ENCODE measurements at places on chromosomes 2 and 18.

DNA sequence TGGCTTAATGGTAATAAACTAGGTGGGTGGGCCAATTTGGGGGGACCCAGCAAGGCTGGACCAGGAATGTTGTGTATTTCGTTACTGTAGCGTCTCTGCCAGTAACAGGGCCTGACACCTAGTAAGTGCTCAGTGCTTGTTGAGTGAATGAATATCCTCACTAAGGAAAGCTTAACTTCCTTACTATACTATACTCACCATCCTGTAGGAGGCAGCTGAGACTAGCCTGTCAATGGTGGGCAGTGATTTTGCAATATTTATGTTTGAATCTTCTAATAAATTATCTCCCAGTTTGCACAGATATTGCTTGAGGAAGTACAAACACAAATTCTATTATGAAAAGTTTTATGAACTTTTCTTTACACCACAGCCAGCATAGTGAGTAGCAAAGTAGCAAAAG lies 370.7 kb upstream of the SYT4 start:
- DNase-seq: no peak

DNA sequence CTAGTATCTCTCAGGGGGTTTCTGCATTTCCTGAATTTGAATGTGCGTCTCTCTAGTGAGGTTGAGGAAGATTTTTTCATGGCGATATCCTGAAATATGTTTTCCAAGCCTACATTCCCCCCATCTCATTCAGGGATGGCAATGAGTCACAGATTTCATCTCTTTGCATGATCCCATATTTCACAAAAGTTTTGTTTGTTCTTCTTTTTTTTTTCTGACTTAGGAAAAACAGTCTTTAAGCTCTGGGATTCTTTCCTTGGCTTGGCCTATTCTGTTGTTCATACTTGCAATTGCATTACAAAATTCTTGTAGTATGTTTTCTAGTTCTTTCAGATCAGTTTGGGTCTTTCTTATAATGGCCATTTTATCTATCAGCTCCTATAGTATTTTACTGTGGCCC lies 136.5 kb downstream of the DSEL start:
- DNase-seq: no peak

GRCh38 chr18:68797871-68798270 lies at the start of gene CCDC102B:
TSS of gene CCDC102B (plus strand) at chr18:68798080. CDS start at chr18:68836764, 38,684 bp downstream.
- DNase-seq: no peak

GRCh38 chr2:42378415-42378814 lies 17.4 kb upstream of the COX7A2L start:
- DNase-seq: no peak

DNA sequence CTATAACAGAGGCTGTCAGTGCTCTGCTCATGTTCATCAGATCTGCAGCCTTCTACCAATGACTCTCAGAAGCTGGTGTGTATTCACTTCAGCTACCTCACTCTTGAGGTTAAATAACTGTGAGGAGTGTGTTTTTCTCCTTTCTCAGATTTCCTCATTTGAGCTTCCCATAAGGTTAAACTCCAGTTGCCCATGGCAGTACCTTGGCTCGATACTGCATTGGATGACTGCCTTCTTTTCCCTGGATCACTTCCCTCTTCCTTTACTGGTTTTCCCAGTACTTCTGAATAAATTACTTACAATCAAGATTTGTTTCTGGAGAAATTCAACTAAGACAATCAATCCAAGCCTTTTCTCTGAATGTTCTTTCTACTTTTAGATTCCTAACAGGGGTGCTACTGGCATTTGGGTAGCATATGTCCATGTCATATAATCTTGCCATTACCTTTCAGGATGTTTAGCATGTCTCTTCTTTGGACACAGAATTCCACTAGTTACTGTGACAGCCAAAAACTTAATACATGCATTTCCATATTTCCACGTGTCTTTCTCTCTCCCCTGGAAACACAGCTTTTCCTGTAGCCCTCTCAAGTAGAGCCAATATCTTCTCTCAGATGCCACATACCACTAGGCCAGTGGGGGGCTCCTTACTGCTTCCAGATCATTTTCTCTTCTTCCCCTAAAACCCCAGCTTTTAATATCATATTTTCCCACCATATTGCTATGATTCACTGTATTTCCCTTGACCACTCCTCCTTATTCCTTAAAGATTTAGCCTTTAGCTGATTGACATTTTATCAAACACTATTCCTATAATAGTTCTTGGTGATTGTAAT lies 15.0 kb upstream of the SPOPL start:
- no peak for DNase-seq

GRCh38 chr2:3751806-3752205 lies 48.4 kb downstream of the DCDC2C start:
- no peak for DNase-seq

GRCh38 chr2:38991899-38992298 lies 102.2 kb downstream of the ARHGEF33 start:
- no peak for DNase-seq

GRCh38 chr2:170324640-170325046 lies 146.7 kb downstream of the MYO3B start:
- peak; percentile 78 for DNase-seq

- peak; percentile 80 for DNase-seq
Observed at GRCh38 chr2:5373200-5373599, 319.0 kb upstream of the SOX11 start.

DNA sequence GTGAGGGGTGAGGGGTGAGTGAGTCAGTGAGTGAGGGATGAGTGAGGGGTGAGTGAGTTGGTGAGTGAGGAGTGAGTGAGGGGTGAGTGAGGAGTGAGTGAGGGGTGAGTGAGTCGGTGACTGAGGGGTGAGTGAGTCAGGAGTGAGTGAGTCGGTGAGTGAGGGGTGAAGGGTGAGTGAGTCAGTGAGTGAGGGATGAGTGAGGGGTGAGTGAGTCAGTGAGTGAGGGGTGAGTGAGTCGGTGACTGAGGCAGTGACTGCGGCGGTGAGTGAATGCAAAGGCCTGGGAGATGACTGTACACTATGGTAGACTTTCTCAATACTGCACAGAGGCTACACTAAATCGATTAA lies 16.6 kb downstream of the THAP4 start:
- no peak for DNase-seq

DNA sequence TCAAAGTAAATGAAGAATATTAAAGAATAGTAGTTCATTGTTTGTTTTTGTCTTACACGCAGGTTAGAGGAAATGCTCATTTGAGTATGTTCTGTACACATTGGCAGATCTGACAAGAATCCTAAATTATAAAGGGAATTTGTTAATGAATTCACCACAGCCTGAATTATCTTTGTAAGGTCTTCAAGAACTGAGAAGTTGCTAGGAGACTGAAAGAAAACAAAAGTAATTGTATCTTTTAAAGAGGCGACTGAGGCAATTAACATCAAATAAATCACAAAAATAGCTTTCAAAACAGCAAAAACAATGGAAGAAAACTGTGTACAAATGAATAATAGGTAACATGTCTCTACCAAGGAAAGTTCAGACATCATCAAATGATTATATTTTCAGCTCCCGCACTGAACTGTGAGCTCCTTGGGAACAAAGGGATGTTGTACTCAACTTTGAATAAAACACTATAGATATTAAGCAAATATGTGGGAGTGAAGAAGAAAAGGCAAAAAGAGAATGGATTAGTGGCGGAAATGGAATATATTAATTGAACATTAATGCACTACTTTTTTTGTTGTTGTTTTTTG lies 51.7 kb upstream of the ATIC start:
- DNase-seq: no peak

GRCh38 chr2:150621526-150622213 lies 134.2 kb upstream of the RND3 start:
- DNase-seq: no peak

DNA sequence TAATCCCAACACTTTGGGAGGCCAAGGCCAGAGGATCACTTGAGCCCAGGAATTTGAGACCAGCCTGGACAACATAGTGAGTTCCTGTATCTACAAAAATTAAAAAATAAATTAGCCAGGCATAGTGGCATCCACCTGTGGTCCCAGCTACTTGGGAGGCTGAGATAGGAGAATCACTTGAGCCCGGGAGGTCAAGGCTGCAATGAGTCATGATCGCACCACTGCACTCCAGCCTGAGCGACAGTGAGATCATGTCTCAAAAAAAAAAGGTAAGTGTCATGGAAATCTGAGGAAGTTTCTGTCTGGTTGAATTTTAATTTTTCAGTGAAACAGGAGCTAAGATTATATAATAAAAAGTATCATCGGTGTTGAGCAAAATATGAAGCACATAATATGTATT lies 2.5 kb upstream of the C2orf15 start:
- DNase-seq: no peak

DNA sequence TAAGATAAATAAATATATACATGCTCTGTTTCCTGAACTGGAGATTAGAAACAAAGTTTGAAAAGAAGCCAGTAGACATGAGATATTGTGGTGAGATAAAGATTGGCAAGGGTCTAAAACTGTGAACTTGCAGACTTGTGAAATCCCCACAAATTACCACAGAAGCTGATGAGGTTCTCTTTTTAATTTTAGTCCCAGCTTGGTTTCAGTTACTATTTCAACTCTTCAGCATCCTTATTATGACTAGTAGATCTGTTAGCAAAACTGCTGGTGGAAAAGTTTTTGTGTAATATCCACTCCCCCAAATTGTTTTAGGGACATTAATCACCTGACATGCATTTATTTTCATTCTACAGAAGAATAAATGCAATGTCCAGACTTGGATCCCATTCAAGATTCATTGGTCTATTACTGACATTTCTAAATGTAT lies 20.8 kb downstream of the RASGRP3 start:
- DNase-seq: no peak

GRCh38 chr2:241107031-241107783 lies 5.1 kb upstream of the MTERF4 start:
- DNase-seq: no peak

- DNase-seq: no peak
Observed at GRCh38 chr2:160252278-160252887, 52.3 kb upstream of the ITGB6 start.

DNA sequence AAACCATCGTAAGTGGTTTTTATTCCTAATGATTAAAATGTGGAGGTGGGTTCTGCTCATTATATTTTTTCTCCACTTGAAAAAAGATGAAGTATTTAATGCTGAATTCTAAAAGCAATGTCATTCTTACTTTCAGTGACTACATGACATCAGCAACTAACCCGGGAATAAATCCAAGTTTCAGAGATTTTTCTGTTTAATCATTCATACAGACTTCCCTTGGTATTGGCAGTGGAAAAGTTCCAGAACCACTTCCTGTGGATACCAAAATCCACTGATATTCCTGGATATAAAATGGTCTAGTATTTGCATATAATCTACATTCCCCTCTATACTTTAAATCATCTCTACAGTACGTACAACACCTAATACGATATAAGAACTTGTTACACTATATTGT lies 128.6 kb downstream of the ZNF532 start:
- DNase-seq: no peak

DNA sequence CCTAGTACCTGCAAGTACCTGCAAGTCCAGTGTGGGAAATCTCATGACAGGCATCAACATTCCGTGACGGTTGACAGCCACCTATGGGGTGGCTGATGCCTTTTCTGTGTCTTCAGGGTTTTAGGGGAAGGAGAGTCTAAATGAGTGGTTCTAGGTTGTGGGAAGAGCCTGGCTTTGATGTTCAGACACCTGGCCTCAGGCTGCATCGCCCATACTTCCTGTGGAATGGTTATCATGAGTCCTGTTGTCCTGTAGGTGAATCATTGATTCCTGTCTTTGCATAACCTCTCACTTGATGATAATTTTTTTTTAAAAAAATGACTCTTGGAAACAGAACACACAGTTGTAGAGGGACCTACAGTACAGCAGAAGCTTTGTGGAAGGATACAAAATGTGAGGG lies 108.9 kb downstream of the NEDD4L start:
- DNase-seq: no peak
